ENCODE measurements at places on chromosomes 7 and 10. TPM values are rescaled to one million over a fixed set of nuclear protein-coding genes. Genes with fewer than 3 reads are reported as not detected.

- DNase-seq, result no peak
Measured at GRCh38 chr7:33677556-33677955, 227.8 kb upstream of the BMPER start.

DNA sequence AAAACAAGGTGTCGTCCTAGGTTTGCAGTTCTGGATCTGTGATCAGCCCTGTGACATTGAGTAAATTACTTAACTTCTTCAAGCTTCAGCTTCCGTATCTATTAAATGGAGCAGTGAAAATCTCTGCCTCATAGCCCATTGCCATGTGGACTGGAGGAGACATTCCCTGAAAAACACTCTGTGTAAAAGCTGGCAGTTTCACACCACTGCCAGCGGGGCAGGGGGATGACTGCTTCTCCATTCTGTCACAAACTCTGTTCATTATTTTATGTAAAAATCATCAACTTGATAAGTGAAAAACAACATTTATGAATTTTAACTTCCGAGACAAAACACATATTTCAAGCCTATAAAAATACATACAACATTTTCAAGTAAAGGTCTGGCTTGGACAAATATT, 234.7 kb downstream of the BMPER start:
- DNase-seq, result no peak

DNA sequence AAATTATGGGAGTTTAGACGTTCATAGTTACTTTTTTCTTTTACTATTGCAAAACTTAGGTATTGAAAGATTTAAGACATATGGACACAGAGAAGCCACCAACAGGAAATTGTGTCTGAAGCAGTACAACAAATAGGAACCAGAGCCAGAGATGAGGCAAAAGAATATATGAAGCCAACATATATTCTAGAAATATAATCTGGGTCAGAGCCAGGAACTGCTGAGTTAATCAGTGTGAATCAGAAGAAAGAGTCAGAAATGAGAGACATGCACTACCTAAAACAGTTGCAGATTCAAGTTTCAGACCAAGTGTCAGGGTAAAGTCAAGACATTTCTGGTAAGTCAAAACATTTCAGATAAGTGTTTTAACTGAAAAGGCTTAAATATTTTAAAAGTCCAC, 67.7 kb downstream of the DGKB start:
- no peak for DNase-seq

RBP3 gene
- total RNA-seq, result not detected

SMURF1 gene
- 29.6 TPM for total RNA-seq

All from lower leg skin (tissue), 4 donors.